ENCODE measurements at places on chromosomes 2 and 18.
A peak's percentile ranks its signal among the peaks of the same experiment; 100 is the strongest.

- no peak for DNase-seq
These were observed 147.7 kb upstream of the PXDN start for GRCh38 chr2:1891971-1892486.

- peak; percentile 74 for DNase-seq
These were observed 83.1 kb downstream of the BABAM2 start for GRCh38 chr2:27973592-27973991.

GRCh38 chr2:196492946-196493345 is 146.6 kb upstream of the CCDC150 start:
- no peak for DNase-seq

GRCh38 chr2:207478572-207478971 is 51.2 kb upstream of the CREB1 start:
- DNase-seq, result no peak

DNA sequence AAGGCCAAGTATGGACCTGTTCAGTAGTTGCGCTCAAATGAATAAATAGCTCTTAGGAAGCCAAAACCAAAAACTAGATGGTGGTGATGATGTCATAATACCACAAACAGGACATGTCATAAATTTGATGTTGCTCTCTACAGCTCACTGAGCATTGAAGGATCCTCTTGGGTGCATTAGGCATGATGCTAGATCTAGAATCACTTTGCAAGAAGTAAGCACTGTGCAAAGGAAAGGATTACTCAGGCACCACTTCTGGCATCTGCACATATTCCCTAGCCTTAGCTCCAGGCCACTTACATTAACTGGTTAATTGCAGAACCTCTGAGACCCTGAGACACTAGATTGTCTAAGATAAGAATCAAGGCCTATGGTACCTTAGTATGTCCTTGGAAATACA is 58.0 kb downstream of the LRRTM1 start:
- no peak for DNase-seq
